ENCODE measurements at places on chromosomes 11 and 22.

- DNase-seq: no peak
Measured at GRCh38 chr11:119282495-119282894, 34.4 kb downstream of the MCAM start.

DNA sequence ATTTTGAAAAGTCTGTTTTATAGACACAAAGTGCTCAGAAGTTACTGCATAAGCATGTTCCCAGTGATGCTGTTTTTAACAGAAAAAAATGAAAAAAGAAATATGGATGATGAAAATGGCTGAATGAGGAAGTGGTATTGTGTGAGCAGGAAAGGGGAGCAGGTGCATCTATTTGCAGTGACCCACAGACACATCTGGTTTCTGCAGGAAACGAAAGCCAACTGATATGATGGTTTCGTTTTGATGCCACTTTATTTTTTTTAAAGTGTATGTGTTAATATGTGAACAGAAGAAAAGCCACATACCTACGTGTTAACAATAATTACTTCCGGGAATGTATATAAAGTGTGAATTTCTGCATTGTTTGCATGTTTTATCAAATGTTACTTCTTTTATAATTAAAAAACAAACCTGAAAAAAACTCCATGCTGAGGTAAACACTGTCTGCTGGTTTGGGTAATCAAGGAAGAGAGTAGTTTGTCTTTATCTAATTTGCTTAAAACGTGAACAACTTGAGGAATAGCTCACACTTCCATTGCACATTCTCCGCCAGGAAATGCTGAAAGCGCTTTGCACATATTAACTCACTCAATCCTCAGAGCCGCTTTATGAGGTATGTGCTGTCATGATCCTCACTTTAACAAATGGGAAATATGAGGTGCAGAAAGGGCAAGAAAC is 1335.9 kb downstream of the TBC1D22A start:
- DNase-seq: peak; percentile 60

DNA sequence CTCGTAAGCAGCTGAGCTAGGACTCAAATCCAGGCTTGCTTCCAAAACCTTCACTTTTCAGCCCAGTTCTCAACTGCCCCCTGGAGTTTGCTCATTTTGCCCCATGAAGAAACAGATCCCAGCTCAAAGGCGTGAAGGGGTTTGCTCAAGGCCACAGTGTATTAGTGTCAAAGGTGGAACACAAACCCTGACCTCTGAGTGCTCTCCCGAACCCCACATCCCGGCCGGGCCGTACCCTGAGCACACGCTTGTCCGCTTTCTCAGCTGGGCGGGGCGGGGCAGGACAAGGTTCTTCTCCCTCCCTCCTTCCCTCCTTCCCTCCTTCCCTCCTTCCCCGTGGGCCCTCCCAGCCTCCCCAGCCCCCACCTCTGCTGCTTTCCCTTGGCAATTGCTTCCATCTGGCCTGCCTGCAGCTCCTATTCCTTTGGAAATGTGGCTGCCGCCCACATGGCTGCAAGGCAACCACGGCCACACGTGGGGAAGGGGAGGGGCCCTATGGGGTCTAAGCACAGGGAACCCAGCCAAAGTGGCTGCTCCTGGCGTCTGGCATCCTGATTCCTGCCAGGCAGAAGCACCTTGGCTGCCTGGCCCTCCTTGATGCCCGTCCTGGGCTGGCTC is 4.1 kb downstream of the ST3GAL4 start:
- DNase-seq: no peak

- DNase-seq: no peak
Measured at GRCh38 chr11:117009905-117010605, 88.2 kb downstream of the SIK3 start.
